ENCODE measurements at places on chromosomes 13 and 19.

DNA sequence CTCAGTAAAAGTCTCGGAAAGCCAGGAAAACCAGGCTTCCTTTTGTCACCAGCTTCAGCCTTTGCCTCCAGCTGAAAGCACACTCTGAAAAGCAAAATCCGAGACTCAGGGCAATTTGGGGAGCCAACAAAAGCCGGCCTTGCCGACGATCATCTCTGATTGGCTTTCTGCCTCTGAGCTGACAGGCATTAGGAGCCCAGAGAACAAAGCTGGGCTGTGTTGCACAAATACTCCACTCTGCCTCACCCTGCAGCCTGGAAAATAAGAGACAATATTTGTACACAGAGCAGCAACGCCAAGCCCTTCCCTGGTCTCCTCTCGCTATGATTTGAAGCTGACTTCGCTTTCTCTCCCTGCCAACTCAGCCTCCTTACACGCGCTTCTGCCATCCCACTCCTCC is 46.9 kb downstream of the CACNA1A start:
- DNase-seq: no peak

DNA sequence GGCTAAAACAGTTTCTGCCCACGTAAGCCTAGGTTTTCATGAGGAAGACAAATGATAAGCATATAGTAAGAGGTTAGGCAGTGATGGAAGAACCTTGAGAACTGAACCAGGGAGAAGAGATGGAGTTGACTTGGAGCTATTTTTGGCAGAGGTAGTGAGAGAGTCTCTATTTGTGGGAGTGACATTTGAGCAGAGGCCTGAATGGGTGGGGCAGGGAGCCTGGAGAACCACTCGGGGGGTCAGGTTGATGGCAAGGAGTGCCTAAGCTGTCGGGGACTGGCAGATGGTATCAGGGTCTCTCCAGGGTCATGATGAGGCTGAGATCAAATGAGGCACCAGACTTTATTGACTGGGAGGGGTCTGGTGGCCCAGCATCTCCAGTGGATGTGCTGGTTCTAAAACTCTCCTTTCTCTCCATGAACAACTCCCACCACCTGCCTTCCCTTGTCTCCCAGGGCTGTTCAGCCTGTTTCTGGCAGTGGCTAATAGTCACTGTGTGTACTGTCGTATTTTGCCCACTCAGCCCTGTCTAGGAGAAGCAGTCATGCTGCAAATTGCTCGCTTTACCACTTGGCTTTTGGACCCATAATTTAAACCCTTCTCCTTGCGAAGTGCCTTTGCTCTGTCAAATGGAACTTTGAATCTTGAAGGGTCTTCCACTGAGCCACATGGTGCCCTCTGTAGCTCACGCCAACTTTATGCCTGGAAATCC is 3.6 kb downstream of the MAU2 start:
- no peak for DNase-seq

- no peak for DNase-seq
These were observed 9.3 kb upstream of the LAIR1 start for GRCh38 chr19:54373781-54374631.

- DNase-seq: no peak
These were observed 44.8 kb downstream of the C13orf42 start for GRCh38 chr13:51066091-51066831.

DNA sequence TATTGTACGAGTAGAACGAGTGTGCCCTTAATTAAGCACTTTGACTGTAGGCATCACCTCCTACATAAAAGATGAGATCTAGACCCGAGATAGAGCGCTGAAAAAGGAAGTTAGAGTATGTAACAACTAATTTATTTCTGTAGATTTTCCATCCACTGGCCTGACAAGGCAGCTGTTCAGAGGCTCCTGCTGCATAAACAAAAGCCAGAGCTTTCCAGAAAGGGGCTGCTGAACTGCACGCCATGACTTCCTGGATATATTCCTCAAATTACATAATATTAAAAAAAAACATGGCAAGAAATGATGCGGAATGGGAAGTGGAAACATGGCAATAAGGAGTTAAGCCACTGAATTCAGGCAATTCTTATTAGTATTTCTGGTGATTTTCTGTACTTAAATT is 89.7 kb downstream of the AKAP11 start:
- DNase-seq: no peak

- DNase-seq: no peak
These were observed 7.1 kb upstream of the PNMA8A start for GRCh38 chr19:46478356-46478986.

DNA sequence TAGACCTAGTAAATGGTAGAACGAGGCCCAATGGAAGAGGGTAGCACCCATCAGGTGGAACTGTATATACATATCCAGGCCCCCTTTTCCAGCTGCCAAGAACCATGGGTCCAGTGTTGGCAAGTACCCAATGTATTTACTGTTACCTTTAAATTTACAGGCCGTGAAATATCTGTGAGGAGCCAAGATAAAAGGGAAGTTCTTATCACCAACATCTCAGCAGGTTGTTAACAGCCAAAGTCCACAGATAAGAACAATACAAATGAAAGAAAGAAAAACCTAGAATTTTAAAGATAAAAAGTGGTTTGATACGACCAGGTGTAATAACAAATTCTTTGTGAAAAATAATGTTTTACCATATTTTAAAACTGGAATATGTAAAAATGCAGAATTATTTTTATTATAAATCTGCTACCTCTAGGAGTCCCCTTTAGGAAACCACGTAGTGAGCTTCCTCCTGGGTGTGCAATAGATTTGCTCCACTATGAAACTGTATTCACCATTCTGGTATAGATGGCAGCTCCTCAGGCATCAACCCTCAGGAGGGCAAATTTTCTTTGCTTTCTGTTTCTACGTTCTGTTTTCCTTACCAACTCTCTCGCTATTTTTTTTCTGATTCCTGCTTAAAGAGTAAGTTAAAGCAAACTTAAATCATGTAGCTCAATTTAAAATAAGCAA is 292.2 kb upstream of the SLC10A2 start:
- no peak for DNase-seq

DNA sequence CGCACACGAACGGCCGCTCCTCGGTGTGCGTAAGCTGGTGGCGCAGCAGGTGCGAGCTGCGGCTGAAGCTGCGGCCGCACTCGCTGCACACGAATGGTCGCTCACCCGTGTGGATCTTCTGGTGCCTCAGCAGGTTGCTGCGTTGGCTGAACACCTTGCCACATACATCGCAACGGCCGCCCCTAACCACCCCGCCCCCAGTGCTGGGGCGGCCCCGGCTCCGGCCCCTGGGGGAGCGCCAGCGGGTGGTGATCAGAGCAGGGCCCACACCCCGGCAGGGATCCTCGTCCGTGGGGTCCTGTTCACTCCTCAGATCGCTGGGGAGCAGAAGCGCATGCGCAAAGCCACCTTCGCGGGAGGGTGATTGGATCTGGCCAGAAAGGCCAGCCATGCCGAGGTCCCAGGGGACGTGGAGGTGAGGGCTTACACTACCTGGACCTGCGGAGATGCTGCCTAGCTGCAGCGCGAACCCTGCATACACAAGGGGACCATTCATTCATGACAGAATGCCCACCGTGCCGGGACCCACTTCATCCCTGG is 4.7 kb upstream of the UBE2M start:
- peak; percentile 46 for DNase-seq

DNA sequence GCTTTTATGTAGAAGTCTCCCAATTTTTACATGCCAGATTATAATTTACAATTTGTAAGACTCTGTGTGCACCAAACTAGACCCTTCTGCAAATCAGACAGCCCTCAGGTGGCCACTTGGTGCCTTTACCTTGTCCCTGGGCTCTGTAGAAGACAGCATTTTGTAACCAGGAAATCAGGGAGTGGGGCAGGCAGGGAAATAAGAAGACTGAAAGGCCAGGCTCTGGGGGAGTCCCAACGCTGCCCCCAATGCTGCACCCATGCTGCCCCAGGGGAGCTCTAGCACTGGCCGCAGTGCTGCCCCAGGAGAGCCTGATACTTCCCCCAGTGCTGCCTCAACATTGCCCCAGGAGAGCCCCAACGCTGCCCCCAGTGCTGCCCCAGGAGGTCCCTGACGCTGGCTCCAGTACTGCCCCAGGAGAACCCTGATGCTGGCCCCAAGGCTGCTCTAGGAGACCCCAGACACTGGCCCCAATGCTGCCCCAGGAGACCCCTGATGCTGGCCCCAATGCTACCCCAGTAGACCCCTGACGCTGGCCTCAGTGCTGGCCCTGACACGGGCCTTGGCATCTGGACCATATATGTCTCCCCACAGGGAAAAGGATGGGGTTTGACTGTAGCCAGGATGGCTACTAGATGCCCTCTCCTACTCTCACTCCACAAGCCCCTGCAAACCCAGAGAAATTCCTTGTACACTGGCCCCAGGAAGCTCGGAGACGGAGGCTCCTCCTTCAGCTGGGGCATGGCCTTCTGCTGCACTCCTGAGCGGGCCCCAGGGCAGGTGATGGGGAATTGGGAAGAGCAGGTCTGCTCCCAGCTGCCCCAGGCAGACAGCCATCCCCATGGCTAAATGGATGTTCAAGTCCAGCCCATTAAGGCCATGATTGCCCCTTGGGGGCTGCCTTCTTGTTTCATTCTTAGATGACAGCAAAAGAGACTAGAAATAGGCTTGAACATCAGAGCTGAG is 23.6 kb downstream of the VSTM2B start:
- DNase-seq: no peak

GRCh38 chr19:6239401-6239844 is 40.4 kb downstream of the MLLT1 start:
- DNase-seq: no peak

DNA sequence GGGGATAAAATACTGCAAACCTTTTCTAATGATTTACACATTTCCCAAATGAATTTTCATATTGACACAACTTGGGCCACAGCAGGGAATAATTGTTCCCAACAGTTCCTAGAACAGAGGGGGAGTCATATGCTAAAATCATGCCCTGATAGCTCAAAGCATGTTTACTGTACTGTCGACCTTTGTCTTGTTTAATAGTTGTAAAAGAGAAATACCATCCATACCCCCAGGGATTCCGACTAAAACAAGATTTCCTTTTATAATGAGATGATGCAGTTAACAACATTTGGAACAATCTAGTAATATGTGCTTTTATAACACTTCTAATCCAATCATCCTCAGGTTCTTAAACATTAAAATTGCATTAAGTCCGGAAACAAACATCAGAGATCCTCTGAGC is 759.7 kb downstream of the OLFM4 start:
- no peak for DNase-seq

GRCh38 chr19:4586245-4586644 is 26.8 kb upstream of the SEMA6B start:
- no peak for DNase-seq

- no peak for DNase-seq
These were observed 5.6 kb downstream of the PLEKHA4 start for GRCh38 chr19:48862827-48863226.

GRCh38 chr19:5588441-5588840 is 20.7 kb upstream of the TINCR start:
- DNase-seq: no peak

DNA sequence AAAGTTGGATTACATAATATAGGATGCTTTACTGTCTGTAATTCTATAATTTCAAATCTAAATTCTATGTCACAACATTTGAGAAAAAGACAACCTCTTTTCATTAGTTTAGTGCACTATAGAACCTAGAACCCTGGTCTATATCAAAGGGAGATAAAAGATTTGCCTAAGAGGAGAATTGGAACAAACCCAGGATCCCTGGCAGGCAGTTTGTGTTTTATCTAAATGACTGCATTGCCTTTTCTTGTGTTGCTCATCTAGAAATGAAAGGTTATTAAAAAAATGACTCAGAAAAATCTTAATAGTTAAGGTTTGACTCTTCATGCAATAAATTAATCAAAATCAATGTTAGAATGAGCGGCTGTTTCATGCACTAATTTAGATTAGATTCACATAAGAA is 96.7 kb downstream of the PCDH9 start:
- no peak for DNase-seq

Data from foreskin fibroblast (primary cell).